ENCODE measurements at places on chromosomes 5 and 9.

DNA sequence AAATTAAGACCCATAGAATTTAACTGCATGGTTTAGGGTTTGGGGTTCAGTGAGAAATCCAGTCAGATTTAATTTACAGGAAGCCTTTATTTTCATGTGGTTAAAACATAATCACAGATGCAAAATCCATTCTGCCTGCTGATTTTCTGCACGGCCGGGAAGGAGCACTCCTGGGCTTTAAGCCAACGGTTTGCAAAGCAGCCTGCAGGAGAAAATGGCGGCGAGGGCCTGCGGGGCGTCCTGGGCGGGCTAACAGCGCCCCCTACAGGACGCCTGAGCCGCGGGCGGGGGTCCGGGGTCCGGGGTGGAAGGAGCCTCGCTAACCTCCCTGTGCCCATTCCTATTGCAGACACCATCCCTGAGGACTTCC, 47.6 kb downstream of the THBS4 start:
- DNase-seq: peak; percentile 83

DNA sequence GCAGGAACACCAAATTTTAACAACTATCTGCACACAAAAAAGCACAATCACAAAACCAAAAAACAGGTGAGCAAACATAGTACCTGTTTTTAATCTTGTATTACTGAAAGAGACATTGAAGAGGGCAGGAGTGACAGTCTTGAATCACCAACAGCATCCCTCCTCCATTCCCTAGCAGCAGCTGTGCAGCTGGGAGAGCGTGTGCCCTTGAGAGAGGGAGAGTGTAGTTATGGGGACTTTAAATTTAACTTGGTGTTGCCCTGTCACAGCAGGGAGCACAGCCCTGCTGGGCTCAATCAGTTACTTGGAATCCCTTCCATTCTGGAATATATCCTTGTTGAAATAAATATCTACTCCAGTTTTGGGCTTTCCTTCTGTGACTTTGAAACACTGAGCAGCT, 1938.7 kb upstream of the NUDT12 start:
- DNase-seq: peak; percentile 7

DNA sequence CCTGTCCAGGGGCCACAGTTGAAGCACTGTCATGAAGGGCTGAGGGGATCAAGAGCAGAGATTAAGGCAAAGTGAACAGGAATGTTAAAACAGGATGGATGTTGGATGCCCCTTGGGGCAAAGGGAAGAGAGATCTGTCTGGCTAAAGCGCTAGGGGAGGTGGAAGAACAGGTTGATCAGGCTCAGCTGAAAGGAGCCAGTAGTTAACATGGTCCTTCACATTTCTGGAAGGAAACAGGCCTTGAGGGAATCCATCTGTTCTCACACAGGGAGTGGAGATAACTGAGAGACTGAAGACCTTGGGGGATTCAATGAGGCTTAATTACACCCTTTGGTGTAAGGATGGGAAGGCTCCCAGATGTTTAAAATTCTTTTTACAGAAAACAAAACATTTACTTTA, 5.8 kb downstream of the HAPLN1 start:
- peak; percentile 86 for DNase-seq

- DNase-seq: no peak
These were observed 311.4 kb downstream of the TLE4 start for GRCh38 chr9:79883073-79883645.

- peak; percentile 38 for DNase-seq
These were observed 8.5 kb upstream of the ANGPTL2 start for GRCh38 chr9:127130661-127131538.

- DNase-seq: no peak
These were observed 7.4 kb downstream of the PHYKPL start for GRCh38 chr5:178225174-178225573.

DNA sequence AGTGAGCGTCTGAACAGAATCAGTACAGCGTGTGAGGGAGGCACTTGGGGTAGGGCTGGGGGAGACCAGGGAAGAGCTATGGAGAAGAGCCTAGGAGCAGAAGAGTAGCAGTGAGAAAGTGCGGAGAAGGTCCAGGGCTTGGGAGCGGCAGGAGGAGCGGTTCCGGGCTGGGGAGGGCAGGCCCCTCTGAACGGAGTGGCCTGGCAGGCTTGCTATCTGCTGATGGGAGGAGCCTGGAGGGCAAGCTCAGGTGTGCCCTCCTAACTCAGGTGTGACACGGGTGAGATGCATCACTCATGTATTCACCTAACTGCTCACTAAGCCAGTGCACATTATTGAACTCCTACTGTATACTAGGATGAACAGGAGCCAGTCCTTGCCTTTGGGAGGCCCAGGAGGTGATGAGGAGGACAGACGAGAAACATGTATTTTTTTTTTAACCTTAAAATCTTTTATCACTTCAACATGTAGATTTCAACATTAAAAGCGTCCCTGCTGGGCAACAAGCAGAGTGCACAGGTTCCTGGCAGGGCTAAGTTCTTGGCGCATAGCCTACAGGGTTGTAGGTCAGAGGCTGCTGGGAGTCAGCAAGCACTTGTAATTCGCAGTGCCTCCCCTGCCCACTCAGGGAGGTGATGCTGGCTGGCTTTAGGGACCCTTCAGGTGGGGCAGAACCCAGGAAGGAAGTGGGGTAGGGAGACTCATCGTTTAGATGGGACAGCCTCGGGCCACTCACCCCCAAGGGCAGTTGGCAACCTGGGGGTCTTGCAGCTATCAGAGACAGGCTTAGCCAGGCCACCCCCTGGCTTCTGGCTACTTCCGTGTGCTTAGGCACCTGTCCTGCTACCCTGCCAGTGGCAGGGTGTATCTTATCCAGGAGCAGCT, 55.5 kb downstream of the TMOD1 start:
- DNase-seq: no peak

GRCh38 chr9:6712041-6712440, 45.7 kb upstream of the KDM4C start:
- no peak for DNase-seq

DNA sequence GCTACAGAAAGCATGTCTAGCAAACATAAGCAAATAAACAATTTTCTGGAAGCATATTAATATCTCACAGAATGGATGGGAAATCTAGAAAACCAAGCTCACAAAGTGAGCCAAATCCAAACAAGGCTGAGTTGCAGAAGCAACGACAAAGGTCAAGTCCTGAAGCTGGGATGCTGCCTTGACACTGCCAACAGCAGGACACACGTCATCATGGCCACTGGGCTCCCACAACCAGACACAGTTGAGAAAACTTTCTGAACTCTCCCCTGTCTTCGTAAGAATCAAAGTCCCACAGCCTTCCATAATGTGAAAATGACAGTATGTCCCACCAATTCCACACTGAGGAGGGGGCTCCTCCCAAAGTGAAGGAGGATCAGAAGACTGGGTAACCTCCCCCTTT, 37.6 kb downstream of the EPB41L4A start:
- no peak for DNase-seq

GRCh38 chr9:16025627-16026026, 472.8 kb downstream of the CCDC171 start:
- no peak for DNase-seq

- DNase-seq: no peak
These were observed 34.4 kb upstream of the EQTN start for GRCh38 chr9:27331393-27331792.

DNA sequence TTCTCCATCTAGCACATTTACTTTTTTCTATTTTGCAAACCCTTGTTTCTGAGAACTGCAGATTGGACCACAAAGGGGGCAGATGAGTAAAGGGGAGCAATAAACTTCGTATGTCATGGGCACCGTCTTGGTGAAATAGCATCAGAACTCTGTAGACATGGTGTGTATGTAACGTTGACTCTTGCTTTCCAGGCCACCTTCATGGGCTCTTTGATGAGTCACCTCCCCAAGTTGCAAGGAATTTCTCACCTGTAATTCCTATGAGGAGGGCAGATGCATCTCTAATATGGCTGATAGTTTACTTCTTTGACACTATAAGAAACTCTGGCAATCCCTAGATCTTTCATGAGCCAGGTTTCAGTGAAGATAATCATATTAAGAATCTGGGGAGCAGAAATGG, 163.4 kb upstream of the PLPPR1 start:
- peak; percentile 89 for DNase-seq

DNA sequence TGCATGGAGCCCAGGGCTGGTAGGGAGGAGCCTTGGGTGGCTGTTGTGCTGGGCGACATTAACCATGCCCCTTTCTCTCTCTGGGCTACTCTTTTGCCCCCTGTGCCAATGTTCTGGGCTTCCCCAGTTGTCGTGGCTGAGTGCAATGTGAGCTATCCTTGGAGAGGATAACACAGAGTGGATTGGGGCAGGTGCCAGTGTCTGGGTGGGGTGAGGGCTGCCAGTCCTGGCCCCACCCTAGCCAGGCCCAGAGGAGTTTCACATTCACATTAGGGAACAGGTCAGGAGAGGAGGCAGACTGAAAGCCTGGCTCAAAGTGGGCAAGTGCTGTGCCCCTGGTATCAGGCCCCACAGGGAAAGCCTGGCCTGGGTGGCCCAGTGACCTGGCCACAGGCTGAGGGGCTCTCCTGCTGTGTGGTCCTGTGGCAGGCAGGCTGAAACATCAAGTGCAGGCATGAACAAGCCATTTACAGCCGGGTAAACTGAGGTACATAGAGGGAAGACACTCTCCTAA, 7.5 kb upstream of the NDST1 start:
- DNase-seq: no peak
